ENCODE measurements at places on chromosomes 16 and 17. TPM values are rescaled to one million over a fixed set of nuclear protein-coding genes. Genes with fewer than 3 reads are reported as not detected.

The GCGR gene
- total RNA-seq = not detected

The SKAP1 gene
- total RNA-seq = 2.1 TPM

The ITGAD gene
- 0.05 TPM for total RNA-seq

The CEMP1 gene
- total RNA-seq = 0.54 TPM

The STX1B gene
- 0.52 TPM for total RNA-seq

The ADAMTS18 gene
- total RNA-seq = 0.29 TPM

The TBC1D26 gene
- not detected for total RNA-seq

The HIRIP3 gene
- total RNA-seq = 7.5 TPM

The SGF29 gene
- total RNA-seq = 17.4 TPM

The WIPI1 gene
- total RNA-seq = 77.1 TPM

The MT4 gene
- not detected for total RNA-seq

The GNG13 gene
- not detected for total RNA-seq

The CD300E gene
- 1.2 TPM for total RNA-seq

The KRT14 gene
- not detected for total RNA-seq

The C16orf92 gene
- total RNA-seq = not detected

The MARVELD3 gene
- total RNA-seq = 51.0 TPM

The HID1 gene
- 47.8 TPM for total RNA-seq

The CA5A gene
- total RNA-seq = not detected

The TSPOAP1 gene
- 5.4 TPM for total RNA-seq

The LRRC37A gene
- total RNA-seq = 2.1 TPM

The ARRB2 gene
- total RNA-seq = 42.8 TPM

The AMFR gene
- 92.4 TPM for total RNA-seq

The TMEM92 gene
- 11.1 TPM for total RNA-seq

The AGRP gene
- not detected for total RNA-seq

The NIP7 gene
- total RNA-seq = 23.7 TPM

The NMT1 gene
- 127 TPM for total RNA-seq

The CDK5RAP3 gene
- total RNA-seq = 172 TPM

The ABCA9 gene
- total RNA-seq = 0.54 TPM

The TEX2 gene
- 29.0 TPM for total RNA-seq

The ZNF75A gene
- total RNA-seq = 14.2 TPM

The CCL15 gene
- 54.4 TPM for total RNA-seq

The NTN1 gene
- 5.5 TPM for total RNA-seq

The SCNN1G gene
- total RNA-seq = 3.4 TPM

The DPEP3 gene
- total RNA-seq = not detected

The BOLA2B gene
- 109 TPM for total RNA-seq

The PRSS36 gene
- total RNA-seq = 3.6 TPM

The MYL4 gene
- 0.59 TPM for total RNA-seq

The SLC6A2 gene
- total RNA-seq = 0.16 TPM

The QRICH2 gene
- 5.7 TPM for total RNA-seq

The KRT27 gene
- total RNA-seq = not detected

The KIF18B gene
- 45.5 TPM for total RNA-seq
